ENCODE measurements at places on chromosomes 11 and 22.
A peak's percentile ranks its signal among the peaks of the same experiment; 100 is the strongest.

- DNase-seq: no peak
Measured at GRCh38 chr22:50504369-50505211, 2.9 kb downstream of the LMF2 start.

GRCh38 chr22:45420539-45420938 lies 7.0 kb downstream of the RIBC2 start:
- no peak for DNase-seq

DNA sequence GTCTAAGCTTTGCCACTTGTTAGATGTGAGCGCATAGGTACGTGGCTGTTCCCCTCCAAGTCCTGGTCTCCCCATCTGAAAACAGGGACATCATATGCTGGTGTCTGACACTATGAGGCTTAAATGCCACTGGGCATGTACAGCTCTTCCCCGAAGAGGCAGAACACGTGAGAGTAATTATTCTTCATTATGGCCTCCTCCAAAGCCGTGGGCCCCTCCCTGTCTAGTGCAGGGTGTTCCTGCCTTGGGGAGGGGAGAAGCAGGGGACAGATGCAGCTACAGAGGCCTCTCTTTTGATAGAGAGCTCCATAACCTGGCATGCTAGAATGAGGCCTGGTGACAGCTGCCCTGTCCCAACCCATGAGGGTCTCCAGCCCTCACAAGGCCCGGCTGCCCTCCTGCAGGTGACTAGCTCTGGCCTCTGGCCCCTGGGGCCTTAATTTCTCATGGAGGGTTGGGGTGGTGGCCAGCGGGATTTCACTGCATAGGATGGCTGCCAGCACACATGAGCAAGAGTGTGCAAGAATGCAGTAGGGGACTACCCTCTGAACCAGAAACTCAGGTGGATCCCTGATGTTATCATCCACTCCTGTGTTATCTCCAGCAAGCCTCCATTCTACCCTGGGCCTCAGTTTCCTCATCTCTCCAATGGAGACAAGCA lies 334.6 kb downstream of the MN1 start:
- DNase-seq: no peak

- no peak for DNase-seq
Measured at GRCh38 chr11:121460941-121461514, 8.3 kb upstream of the SORL1-AS1 start.

GRCh38 chr22:19620742-19621371 lies 93.4 kb upstream of the SEPTIN5 start:
- DNase-seq: peak; percentile 36

- no peak for DNase-seq
Measured at GRCh38 chr11:32430568-32431381, 4.6 kb downstream of the WT1 start.

DNA sequence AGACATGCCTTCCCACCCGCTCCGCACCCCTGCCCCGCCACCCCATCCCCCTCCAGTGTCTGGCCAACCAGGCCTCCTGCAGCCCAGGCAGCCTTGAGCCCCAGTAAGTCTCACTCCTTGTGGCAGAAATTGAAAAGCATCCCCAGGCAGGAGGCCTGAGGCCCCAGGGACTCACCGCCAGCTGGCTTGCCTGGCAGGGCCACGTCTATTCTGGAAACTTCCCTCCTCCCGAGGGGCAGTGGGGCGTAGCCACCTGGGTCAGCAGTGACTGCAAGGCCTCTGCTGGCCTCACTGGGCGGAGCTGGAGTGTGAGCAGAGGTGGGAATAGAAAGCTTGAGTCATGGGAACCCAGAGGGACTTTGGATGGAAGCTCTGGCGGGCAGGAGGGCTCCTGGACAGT lies 26.3 kb downstream of the ANO1 start:
- no peak for DNase-seq

DNA sequence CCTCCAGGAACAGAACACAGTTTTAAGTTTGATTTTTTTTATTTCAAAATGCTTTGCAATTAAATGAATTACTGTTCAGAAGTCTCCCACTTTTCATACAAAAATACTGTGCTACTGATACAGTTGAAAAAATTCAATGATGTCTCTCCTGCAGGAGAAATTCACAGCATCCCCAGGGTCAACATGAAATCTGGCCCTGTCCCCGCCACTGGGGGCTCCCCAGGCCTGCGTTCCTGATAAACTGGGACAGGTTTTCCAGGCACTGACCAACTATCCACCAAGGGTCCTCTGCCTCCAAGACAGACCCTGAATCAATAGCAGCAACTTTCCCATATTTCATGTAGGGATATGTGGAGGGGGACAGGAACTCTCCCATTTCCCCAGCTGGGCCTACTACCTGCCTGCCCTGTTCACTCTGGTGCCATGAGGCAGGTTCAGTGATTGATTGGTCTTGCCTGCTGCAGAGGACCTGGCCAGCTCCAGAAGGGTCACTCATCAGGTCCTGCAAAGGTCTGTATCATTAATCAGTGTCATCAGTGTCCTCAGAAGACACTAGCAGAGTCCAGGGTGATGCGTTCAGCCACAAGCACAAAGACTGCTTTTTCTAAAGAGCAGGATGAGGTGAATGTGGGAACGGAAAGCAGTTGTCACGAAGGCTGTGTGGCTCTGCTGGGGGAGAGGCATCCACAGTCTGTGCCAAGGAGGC lies 43.4 kb downstream of the PISD start:
- no peak for DNase-seq

DNA sequence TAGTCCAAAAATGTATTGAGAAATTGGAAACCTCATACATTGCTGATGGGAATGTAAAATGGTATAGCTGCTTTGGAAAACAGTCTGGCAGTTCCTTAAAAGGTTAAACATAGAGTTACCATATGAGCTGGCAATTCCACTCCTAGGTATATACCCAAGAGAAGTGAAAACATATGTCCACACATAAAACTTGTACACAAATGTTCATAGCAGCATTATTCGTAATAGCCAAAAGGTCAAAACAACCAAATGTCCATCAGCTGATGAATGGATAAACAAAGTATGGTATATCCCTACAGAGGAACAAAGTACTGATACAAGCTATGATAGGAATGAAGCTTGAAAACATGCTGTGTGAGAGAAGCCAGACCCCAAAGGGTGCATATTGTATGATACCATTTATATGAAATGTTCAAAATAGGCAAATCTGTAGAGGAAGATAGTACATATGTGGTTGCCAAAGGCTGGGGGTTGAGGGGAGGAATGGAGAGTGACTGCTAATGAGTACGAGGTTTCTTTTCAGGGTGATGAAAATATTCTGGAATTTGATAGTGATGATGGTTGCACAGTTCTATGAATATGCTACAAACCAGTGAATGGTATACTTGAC lies 85.8 kb downstream of the ZBTB16 start:
- DNase-seq: no peak

DNA sequence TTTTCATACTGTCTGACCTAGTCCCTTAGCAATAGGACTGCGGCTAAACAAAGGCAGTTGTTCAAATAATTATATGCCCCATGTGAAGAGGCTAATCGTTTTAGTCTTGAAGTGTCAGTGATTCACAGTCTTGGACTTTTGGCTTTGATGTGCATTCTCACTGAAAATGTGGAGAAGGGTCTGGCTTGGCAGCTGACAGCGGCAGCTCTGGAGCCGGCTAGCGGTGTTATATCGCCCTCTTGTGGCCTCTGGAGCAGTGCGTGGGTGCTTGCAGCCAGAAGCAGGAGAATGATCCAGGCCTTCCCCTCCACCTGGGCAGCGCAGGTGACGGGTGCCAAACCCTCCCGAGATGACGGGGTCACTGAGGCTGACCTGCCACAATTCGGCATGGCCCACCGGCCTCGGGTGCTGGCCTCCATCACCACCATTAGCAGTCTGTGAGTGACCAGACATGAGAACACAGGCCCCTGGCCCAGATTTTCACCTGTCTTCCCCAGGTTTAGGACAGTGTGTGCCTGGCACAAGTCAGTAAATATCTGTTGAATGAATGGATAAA lies 90.3 kb upstream of the PITPNB start:
- DNase-seq: peak; percentile 66

GRCh38 chr22:47198801-47199251 lies 436.4 kb downstream of the TBC1D22A start:
- DNase-seq: no peak

GRCh38 chr11:112662554-112662953 lies 298.7 kb upstream of the NCAM1 start:
- no peak for DNase-seq

DNA sequence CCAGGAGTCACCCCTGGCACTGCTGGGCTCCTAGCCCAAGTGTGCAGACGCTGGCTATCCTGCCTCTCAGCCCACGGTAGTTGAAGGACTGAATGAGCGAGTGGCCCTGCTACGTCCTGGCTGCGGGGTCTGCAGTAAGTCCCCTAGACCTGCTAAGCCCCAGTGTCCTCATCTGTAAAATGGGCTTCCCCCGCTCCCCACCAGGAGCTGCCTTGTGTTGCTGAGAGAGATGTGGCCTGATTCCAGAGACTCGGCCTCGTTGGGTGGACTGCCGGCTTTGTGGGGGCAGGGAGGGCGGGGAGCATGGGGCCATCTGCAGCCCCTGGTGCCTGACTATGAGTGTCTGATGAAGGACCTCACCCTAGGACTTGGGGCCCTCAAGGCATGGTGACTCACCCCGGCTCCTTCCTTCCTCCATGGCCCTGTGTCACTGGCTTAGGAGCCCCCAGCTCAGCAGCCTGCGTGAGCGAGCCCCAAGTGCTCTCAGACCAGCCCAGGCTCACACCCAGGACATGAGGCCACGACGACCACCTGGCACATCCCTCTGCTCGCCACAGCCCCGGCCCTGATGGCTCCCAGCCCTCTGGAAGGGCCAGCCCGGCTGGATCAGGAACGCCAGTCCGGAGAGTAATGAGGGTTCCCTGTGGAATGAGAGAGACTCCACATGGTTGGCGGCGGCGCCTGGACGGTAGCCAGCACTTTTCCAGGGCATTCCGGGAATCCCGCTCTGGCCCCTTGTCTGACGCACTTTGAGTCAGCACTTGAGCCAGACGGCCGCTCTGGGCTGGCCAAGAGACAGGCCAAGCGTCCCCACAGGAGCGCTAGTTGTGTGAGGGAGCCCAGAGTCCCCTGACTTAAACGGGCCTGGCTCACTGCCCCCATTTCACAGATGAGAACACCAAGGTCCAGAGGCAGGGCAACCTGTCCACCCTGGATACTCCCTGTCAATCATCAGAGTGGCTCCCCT lies 50.5 kb upstream of the SHISAL1 start:
- peak; percentile 7 for DNase-seq

GRCh38 chr11:78856211-78856610 lies 281.5 kb upstream of the NARS2 start:
- DNase-seq: no peak

- DNase-seq: no peak
Measured at GRCh38 chr11:134347441-134347840, 15.7 kb downstream of the GLB1L2 start.

DNA sequence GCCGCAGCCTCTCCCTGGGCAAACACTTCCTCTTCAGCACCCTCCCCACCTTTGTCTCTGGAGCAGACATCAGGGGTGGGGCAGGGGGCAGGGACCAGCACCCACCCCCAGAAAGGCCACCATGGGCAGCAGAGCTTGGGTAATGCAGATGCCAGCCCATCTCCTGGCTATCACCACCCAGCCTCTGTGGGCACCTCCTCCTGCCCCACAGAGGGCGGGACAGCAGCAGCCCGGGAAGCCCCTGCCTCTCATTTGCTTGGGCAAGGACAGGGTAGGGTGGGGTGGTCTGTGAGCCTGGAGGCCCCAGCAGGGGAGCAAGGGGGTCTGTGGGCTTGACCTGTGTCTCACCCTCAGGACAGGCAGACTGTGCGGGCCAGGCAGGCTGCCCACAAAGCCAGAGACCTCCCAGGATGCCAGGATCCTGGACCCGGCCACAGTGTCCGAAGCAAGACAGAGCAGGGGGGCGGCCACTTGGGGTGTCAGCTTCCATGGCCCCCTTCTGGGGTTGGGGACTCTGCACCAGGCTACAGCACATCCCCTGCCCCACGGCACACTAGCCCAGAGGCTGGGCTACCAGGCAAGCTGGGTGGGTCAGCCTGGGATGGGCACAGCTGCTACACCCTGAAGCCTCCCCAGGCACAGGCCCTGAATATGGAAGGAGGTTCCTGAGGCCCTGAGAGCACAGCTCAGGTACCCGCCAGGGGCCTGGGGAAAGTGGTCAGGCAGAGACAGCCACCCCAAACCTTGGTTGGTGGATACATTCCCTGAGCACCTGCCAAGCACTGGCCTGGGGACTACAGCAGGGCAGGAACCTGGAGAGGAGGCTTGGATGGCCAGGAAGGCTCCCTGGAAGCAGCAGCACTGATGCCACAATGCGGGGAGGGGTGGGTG lies 4.5 kb downstream of the RNH1 start:
- no peak for DNase-seq

- DNase-seq: no peak
Measured at GRCh38 chr11:59756558-59756840, 1.3 kb downstream of the STX3 start.

DNA sequence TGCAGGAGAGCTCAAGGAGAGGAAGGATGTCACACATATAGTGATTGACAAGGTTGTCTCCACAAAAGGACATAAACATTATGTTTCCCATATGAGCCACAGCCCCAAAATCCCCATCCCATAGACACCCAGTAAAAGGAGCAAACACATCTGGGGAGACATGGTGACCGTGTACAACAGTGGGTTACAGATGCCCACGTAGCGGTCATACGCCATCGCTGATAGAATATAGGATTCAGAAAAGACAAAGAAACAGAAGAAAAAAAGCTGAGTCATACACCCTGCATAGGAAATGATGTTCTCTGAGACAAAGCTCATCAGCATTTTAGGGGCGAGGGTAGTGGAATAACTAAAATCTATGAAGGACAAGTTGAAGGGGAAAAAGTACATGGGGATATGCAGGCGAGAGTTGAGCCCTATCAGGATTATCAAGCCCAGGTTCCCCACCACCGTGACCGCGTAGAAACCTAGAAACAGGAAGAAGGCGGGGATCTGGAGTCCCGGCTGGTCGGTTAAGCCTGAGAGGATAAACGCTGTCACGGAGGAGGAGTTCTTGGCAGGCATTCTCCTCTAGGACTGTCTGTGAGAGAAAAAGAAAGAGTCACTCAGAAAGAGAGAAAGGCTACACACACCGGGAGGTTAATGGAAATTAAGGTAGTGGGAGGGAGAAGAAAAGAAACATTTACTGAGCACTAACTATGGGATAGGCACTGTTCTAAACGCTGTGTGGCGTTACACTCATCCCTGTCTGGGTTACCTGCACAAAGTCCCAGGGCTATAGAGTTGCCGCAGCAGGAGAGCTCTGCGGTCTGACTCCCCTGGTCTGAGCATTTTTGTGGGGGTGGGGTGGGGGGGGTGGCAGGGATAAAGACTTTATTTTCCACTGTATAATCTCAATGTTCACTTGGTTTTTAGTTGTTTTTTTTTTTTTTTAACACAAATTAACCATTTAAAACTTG lies 36.1 kb upstream of the OR8B8 start:
- DNase-seq: peak; percentile 27
